ENCODE measurements at places on chromosomes 16 and 17.

- DNase-seq = no peak
Observed at GRCh38 chr16:15950161-15950854, 892 bp downstream of the ABCC1 start.

- DNase-seq = no peak
Observed at GRCh38 chr16:65500919-65501318, 379.1 kb upstream of the CDH11 start.

- DNase-seq = no peak
Observed at GRCh38 chr16:29154088-29154487, 169.2 kb downstream of the LAT start.

- DNase-seq = no peak
Observed at GRCh38 chr16:70796301-70796700, 4.7 kb downstream of the VAC14 start.

- DNase-seq = no peak
Observed at GRCh38 chr17:72125742-72126141, 4.9 kb downstream of the SOX9 start.

- no peak for DNase-seq
Observed at GRCh38 chr17:76152591-76152990, 11.5 kb upstream of the FOXJ1 start.

All from activated CD4-positive, CD25-positive, alpha-beta regulatory T cell (primary cell).